ENCODE measurements at places on chromosomes 12 and 14.

GRCh38 chr12:91065396-91065795 is 7.6 kb upstream of the KERA start:
- no peak for DNase-seq

GRCh38 chr12:16158050-16158449 is 119.4 kb downstream of the SLC15A5 start:
- no peak for DNase-seq

DNA sequence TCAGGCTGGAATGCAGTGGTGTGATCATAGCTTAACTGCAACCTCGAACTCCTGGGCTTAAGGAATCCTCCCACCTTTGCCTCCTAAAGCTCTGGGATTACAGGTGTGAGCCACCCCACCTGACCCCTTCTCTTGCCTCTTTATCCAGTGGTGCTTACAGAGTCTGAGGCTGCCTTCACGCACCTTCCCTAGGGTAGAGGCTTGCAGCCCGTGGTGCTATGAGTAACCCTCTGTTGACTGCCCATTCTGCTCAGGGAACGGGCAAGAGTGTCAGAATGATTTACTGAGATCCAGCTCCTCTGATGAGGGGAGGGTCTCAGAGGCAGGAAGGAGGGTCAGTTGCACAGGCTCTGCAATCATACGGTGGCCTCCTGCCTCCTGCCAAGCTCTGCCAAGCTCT is 125.1 kb upstream of the TBX3 start:
- no peak for DNase-seq

DNA sequence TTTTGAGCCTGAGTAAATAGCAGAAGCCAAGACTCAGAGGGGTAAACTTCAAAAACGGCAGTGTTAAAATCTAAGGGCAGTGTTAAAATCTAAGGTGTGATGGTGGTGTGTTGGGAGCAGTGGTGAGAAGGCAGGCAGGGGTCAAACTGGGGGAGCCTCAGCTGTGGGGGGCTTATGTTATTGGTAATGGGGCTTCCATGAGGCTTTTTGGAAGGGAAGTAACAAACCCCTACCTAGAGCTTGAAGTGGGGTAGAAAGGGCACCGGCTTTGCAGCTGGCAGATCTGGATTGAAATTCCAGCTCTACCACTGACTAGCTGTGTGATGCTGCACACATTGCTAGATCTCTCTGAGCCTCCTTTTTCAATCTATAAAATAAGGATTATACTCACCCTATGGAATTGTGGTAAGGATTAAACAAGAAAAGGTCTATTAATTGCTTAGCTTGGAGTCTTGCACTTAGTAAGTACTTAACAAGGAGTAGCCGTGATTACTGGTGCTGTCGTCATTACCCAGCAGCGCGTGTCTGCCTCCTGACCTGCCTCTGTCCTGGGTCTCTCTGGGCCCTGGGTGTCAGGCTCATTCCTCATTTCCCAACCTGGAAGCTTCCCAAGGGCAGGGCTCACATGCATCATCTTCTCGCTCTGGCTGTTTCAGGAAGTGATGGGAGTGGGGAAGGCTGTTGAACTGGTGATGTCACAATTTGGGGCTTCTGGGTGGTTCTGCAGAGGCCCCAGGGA is 18.5 kb upstream of the KRT80 start:
- no peak for DNase-seq

GRCh38 chr12:27521066-27521465 is 2.9 kb upstream of the PPFIBP1 start:
- no peak for DNase-seq

GRCh38 chr12:64713376-64713775 is 45.8 kb downstream of the GNS start:
- DNase-seq = no peak

- peak; percentile 7 for DNase-seq
Observed at GRCh38 chr12:124993626-124994436, at the start of gene BRI3BP. BRI3BP (plus strand) TSS chr12:124993645; CDS start chr12:124993791, 146 bp downstream.

- DNase-seq = no peak
Observed at GRCh38 chr14:100096656-100097055, 31.4 kb downstream of the EVL start.

Data from immature natural killer cell (primary cell).